AG09319 (cell line): ENCODE measurements at places on chromosomes 1 and 21.

DNA sequence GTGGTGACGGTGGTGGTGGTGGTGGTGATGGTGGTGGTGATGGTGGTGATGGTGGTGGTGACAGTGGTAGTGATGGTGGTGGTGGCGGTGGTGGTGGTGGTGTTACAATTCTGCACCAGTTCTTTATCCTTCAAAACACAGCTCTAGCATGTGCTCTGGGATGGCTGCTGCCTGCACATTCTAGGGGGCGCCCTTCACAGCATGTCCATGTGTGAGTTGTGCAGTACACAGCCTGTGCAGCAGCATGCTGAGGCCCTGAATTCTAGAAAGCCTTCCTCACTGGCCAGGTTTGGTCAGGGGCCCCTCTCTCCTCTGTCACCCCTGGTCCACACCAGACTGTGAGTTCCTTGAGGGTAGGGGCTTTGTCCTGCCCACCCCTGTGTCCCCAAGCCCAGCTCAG lies 67.7 kb downstream of the MATN1 start:
- no peak for DNase-seq

DNA sequence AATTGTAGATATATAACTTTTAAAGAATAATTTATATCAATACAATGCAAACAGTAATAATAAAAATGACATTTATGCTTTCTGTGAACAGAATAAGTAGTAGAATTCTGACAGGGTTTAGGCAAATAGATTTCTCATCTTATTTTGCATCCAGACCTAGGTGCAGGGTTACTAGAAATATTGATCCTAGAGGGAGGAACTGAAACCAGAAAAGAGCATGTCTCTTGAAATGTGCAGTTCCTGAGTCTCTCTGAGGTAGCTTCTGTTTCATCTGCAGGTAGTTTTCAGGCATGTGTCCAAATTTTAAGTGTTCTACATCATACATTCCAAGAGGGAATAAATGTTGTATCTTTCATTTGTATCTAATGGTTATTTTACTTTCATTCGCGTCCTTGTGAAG lies 631.9 kb upstream of the ADGRL4 start:
- DNase-seq = no peak

GRCh38 chr21:39932335-39932734 lies 65.1 kb downstream of the PCP4 start:
- DNase-seq = no peak

- no peak for DNase-seq
These were observed 36.8 kb upstream of the DUSP10 start for GRCh38 chr1:221778535-221779142.

- DNase-seq = no peak
These were observed 65.6 kb upstream of the CD1D start for GRCh38 chr1:158115126-158115525.
